ENCODE measurements at places on chromosomes 6 and 20.

- no peak for DNase-seq
Measured at GRCh38 chr20:59561228-59561605, 43.1 kb upstream of the PHACTR3 start.

DNA sequence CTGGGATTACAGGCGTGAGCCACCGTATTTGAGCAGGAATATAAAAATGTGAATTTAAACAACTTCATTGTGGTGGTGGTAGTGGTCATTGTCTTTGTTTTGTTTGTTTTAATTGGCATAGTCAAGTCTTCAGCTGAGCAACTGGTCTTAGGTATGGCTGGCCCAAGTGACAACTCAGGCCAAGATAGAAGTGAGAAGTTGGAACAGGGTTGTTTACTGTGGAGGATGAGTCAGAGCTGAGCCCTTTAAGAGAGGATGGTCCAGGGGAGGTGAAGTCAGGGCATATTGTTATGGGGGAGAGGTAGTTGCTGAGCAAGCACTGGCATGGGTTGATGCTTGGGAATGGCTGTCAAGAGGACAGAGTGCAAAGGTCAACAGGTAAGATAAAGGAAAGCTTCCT, 308.2 kb downstream of the FARS2 start:
- no peak for DNase-seq

DNA sequence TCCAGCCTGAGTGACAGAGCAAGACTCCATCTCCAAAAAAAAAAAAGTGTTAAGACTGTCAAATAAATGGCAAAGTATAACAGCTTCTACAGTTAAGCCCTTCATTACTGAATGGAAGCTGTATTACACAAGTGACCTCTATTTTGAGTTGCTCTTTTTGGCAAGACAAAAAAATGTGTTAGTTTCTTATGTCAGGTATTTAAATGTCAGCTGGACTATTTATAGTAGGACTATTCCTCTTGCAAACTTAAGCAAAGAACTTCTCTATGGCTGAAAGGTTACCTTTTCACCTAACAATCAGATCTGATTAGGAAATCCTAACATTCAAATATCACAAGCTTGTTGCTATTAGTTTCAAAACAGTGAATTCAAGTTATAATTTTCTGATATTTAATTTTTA, 12.4 kb downstream of the UBE2V1 start:
- no peak for DNase-seq

GRCh38 chr6:52284131-52284459, 447 bp downstream of the MCM3 start:
- no peak for DNase-seq

- no peak for DNase-seq
Measured at GRCh38 chr6:64062960-64063683, 427.5 kb downstream of the PHF3 start.

- no peak for DNase-seq
Measured at GRCh38 chr20:40196846-40197436, 492.1 kb downstream of the MAFB start.

DNA sequence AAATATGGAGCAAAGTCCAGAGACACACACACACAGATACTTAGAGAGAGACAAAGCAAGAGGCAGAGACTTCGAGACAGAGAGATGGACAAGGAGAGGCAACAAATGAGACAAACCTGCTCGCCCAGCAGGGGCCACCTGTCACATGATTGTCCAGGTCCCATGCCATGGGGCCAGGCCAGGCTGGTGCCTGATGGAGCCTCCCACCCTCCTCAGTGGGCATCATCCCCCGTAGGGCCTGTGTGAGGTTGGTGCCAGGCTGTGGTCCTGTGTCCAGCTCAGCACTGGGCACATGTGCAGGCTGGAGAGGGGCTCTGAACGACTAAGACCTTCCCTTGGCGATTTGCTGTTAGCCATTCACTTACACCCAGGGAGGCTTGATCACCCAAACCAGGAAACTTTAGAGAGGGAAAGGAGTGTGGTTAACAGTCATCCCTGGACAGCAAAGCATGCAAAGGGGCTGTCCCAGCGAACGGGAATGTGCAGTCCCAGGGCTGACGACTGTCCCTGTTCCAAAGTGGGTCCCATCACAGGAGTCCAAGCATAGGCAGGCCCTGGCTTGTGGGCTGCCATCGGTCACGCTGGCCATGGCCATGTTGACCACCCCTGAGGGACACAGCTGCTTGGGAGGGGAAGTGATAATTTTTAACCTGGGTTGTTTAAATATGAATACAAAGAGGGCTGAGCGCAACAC, 38.4 kb upstream of the PHACTR3 start:
- no peak for DNase-seq

DNA sequence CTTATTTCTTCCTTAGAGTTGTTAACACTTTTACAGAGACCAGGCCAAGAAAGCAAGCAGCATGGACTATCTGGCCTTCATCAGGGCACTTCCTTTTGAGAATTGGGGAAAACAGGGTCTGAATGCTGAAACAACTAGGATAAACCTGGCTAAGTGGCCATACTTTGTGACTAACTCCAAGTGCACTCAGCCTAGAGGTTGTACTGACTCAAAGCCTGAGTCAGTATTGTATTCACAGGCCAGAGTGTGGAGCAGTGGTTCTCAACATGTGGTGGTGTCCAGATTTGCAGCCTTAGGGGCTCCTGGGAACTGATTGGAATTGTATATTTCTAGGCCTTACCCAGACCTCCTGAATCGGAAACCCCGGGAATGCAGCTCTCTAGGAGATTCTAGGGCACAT, 20.1 kb downstream of the SEC23B start:
- DNase-seq, result no peak

GRCh38 chr6:98579079-98579478, 255.3 kb upstream of the POU3F2 start:
- DNase-seq, result no peak

DNA sequence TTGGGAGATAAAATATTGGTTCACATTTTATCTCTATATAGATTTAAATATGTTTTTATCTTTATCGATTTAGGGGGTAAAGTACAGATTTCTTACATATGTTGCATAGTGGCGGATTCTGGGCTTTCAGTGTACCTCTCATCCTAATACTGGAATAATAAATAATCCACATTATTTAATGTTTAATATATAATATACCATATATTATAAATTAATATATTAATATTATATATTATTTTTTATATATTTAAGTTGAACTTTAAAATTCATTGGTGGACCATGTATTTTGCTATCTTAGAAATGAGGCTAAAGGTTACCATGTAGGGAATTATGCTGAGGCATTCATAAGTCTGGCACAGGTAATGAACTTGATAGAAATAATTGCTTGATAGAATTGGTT, 89.6 kb upstream of the POPDC3 start:
- DNase-seq, result no peak

DNA sequence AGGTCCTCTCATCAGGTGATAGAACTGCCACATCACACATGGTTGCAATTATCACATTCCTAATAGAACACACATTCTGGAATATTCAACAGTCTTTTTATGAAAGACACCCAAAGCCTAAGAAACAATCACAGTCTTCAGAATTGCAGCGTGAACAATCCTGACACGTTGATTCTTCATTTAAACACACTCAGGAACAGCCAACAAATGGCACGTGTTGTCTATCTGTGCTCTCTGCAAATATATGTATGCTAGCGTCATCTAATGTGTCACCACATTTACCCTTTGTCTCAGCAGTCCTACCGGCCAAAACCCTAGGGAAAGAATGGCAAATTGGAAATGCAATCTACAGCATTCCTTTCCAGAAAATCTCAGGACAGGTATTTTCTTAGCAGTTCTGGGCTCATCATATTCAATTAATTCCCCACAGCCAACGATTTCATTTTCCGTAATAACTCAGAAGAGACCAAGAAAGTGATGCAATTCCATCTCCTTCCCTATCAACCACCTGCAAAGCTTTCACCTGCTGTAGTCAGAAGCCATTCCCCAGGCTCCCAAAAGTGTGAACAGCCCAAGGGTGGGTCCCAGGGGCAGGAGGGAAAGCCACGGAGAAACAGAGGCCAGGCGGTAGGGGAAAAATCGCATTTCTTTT, 280.3 kb upstream of the JARID2 start:
- no peak for DNase-seq

- DNase-seq, result peak; percentile 5
Measured at GRCh38 chr20:25000268-25000801, 7.8 kb upstream of the APMAP start.

DNA sequence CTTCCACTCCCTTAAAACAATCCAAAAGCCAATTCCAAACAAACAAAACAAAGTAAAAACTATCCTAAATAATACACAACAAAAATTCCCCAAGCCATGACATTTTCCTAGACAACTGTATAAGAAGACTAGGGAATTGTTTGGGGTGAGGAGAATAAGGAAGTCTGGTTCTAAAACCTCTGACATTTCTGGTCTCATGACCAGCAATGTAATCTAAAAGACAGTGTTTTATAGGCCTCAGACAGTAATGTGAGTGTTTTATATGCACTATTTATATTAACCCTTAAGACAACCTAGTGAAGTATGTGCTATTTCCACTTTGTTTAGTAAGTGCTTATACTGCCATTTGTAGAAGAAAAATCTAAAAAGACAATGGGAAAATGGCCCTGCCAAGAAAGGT, 13.0 kb upstream of the RCAN2 start:
- DNase-seq, result no peak

DNA sequence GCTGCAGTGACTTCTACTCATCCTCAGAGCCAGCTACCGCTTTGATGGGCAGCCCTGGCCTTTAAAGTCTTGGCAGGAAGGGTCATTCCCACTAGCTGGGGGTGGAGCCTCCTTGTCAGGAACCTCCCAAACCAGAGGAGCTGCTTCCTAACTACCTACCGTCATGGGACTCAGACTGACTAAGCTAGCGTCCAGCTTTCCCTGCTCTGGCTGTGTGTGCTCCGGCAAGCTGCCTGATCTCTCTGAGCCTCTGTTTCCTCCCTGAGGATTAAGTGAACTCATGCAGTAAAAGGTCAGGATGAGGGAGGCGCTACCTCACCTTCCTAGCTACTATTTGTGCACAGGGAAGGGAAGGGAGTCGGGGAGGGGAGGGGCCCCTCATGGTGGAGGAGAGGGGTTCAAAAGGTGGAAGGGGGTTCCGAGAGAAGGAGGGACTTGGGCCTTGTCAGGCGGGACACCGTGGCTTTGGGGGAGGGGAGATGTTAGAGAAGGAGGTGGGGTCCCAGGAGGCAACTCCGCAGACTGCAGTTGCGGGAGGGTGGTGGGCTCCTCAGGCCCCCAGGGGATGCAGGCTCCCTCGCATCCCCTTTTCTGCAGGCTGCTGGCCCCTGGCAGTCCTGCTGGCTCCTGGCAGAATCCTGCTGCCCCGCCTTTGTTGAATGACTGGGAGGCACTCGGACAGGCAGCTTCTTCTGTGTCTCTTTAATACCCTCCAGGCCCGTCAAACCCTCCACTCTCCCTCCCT, 9.8 kb downstream of the DUSP15 start:
- DNase-seq, result no peak

GRCh38 chr6:155291291-155291690, 23.0 kb downstream of the TFB1M start:
- no peak for DNase-seq

DNA sequence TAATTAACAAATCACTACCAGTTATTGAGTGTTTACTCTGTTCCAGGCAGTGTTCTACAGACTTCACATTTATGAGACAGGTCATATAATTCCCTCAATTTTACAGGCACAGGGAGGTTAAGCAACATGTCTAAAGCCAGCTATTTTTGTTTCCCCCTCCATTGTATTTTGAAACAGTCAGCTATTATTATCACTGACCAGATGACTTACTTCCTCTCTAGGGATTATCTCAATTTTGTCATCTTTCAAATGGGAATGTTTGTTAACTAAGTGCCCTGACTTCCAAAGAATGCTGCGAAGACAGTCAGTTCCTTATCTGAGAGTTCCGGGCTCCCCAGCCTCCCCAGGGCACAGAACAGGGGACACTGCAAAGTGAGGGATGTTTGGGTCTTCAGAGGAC, 5.6 kb upstream of the CNPY3 start:
- peak; percentile 94 for DNase-seq

GRCh38 chr20:36407199-36407733, 101.1 kb downstream of the DLGAP4 start:
- peak; percentile 37 for DNase-seq

DNA sequence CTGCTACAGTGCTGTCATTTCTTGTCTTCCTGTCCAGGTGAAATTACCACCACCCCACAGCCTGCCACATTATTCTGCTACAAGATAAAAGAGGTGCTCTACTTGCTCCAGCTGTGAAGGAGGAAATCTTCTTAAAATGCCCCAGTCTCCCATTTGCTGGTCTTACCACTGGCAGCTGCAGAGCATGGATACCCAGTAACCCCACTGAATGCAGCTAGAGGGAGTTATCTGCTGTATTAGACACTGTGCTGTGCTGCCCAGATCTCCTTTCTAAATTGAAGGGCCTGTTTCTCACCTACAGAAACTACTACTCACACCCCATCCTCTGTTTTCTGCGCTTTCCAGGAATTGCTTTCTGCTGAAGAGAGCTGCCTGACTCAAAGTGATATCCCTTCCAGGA, 517.8 kb downstream of the PKHD1 start:
- DNase-seq, result no peak

- no peak for DNase-seq
Measured at GRCh38 chr20:37282556-37282955, 6.9 kb upstream of the MANBAL start.

- DNase-seq, result no peak
Measured at GRCh38 chr20:35301426-35301825, 9.2 kb upstream of the FAM83C start.

DNA sequence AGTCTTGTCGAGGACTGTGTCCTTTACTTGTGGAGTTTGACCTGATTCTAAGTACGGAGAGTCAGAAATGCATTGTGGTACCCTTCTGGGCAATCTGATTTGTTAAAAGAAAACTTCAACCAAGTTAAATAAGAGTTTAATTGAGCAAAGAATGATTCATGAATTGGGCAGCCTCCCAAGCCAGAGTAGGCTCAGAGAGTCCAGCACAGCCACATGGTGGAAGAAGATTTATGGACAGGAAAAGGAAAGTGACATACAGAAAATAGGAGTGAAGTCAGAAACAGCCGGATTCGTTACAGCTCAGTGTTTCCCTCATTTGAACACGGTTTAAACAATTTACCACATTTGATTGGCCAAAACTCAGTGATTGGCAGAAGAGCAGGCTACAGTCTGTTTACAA, 329.2 kb downstream of the DHX35 start:
- DNase-seq, result no peak

DNA sequence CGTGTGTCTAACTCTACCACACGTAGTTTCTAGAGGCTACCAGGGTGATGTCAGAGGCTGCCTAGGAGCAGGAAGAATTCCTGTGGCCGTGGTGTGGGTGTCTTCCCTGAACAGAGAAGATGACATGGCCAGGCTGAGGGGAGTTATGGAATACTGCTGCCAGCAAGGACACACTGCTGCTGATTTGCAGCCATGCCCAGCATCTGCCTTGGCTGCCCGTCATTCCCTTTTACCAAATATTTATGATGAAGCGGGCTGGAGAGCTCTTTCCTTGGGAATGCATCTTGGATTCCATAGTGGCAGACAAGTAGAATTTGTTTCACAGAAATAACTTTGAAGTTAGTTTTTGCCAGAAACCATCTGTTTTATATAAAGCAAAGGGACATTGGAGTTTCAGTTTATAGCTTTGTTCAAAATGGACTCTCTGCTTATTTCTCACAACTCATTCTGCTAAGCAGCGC, 80.8 kb upstream of the VSTM2L start:
- DNase-seq, result no peak

- no peak for DNase-seq
Measured at GRCh38 chr6:109453156-109453555, 2.4 kb downstream of the MICAL1 start.

- DNase-seq, result no peak
Measured at GRCh38 chr6:150547502-150548222, 52.0 kb upstream of the PLEKHG1 start.
